ENCODE measurements at places on chromosomes 16 and 17.
A peak's percentile ranks its signal among the peaks of the same experiment; 100 is the strongest.

- DNase-seq, result no peak
Measured at GRCh38 chr16:86730086-86730485, 151.7 kb downstream of the FOXL1 start.

- peak; percentile 54 for DNase-seq
Measured at GRCh38 chr17:29760279-29761039, 137.7 kb upstream of the CORO6 start.

DNA sequence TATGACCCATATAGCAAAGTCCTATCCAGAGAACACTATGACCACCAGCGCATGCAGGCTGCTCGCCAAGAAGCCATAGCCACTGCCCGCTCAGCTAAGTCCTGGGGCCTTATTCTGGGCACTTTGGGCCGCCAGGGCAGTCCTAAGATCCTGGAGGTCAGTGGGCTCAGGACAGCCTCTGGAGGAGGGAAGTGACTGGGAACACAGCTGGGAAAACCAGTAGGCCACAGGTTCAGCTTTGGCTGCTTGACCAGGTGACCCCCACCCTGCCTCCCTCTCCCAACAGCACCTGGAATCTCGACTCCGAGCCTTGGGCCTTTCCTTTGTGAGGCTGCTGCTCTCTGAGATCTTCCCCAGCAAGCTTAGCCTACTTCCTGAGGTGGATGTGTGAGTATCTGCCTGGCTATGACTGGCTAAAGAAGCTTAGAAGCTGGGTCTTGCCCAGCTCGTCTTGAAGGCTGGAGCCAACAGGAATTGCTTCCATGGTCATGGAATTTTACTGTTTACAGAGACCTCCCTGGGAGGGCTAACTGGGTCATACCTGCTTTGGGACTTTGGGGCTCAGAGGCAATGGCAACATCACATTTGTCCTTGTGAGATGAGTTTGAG is 1.5 kb upstream of the OVCA2 start:
- no peak for DNase-seq

- no peak for DNase-seq
Measured at GRCh38 chr16:25747160-25747758, 55.5 kb downstream of the HS3ST4 start.

DNA sequence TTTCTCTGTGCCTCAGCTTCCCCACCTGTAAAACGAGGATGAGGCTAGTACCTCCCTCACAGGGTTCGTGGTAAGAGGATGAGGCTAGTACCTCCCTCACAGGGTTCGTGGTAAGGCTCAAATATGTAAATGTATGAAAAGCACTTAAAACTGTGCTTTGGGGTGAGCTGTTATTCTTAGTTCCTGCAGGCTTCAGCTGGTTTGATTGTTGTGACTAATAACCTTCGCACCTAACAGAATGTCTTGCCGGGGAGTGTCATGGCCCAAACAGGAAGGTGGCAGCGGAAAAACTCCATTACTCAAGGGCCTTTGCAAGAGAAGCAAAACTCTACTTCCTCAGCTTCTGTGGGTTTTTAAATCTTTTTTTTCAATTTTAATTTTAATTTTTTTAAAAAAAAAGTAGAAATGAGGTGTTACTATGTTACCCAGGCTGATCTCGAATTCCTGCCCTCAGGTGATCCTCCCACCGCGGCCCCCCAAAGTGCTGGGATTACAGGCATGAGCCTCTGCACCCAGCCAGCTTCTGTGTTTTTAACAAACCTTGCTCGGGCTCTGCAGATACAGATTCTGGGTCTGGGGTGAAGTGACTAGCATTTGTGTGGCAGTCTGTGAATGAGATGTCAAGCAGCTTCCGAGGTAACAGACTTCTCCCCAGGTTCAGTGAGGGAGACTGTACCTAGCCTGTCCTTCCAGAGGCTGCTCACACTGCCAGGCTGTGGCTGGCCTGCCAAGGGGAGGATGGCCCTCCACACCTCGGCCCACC is 103.0 kb downstream of the RAB11FIP4 start:
- DNase-seq, result peak; percentile 57

DNA sequence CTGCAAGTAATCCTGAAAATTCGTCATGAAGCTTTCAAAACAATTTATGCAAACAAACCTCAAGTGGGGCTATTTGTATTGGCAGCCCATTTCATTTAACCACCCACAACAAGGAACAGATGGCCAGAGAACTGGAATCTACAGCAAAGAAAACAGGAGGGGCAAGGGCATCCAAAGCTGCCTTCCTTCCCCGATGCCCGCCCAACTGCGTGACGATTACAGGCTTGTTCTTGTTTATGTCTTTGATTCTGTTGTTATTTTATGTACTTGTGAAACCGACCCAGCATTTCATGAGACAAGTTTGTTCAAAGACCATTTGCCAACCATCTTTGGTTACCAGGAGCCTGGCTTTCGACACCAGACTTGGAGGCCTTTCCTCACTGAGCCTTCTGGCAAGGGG is 59.1 kb upstream of the IRX6 start:
- DNase-seq, result no peak

DNA sequence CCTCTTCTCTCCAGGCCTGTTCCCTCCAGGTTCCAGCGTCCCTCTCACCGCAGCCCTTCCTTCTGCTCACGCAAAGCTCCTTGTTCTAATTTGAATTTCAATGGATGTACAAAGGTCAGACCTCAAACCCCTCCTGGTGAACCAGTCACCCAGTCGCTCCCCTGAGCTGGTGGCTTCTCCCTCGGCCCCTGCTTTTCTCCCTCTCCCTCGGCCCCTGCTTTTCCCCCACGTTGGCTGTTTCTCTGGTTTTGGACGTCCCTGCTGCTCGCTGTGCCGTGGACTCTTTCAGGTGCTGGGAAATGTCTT is 8.6 kb upstream of the MSLN start:
- DNase-seq, result no peak

DNA sequence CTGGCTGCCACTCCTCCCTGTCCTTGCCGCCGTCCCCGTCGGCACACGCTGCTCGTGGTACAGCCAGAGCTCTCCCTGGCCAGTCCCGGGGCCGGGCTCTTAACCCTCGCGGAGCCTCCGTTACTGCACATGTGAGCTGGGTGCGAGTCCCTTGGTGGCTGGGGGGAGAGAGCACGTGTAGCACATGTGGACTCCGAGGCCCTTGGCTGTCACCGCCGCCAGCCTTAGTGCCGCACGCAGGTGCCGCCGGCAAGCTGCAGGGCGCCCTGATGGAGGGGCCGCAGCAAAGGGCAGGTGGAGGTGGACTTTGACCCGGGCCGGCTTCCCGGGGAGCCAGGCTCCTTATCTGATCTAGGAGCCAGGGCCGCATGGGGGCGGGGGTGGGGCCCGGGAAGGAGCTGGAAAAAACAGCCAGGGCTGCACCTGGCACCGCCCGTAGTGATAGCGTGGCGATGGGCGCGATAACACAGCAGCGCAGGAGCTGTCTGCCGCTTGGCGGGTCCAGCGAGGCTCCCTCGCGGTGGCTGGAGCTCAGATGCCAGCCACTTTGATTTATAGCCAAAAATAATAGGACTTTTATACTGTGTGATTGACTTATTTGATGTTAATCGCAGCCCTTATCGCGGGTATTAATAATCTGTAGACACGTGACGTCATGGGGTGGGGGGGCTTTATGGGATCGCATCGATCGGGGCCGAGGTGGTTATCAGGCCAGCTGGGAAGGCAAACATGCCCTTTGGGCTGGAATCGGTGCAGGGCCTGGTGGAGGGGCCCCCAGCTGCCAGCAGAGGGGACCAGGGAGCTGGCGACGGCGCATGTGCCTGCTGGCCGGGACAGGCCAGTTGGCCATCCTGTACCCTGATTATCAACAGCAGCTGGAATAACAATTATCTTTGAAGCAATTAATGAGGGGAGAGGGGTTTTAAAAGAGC is 35.1 kb downstream of the ZFPM1 start:
- DNase-seq, result no peak

GRCh38 chr17:48213797-48214196 is 106.2 kb downstream of the SNX11 start:
- no peak for DNase-seq

- DNase-seq, result no peak
Measured at GRCh38 chr17:11391134-11391533, 150.1 kb downstream of the SHISA6 start.

GRCh38 chr17:18115517-18115916 is 7.0 kb downstream of the MYO15A start:
- DNase-seq, result no peak

- no peak for DNase-seq
Measured at GRCh38 chr16:85897382-85897781, 1.6 kb upstream of the IRF8 start.

DNA sequence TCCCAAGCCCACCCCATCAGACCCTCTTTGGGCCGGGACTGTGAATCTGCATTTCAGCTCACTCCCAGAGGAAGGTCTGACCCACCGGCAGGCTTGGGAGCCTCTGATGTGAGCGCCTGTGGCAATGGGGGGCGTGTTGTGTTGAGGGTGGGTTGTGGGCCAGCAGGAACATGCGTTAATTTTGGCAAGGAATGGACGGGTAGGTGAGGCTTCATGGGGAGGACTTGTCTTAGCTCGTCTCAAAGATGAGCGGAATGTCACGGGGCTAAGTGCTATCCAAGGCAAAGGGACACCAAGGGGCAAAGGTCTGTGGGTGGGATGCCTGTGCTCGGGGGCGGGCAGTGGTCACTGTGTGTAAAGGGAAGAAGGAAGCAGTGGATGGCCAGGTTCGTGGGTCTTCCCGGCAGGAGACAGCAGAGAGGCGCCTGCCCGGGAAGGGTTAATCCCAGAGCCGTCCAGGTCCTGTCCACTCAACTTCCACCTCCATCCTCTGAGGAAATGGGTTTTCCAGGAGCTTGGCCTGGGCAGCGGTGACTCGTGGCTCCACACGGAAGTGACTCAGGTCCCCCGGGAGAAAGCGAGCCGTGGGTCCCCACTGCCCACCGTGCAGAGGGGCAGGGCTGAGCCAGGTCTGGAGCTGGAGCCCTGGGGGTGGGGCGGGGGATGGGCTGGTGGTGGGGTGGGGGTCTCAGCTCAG is 17.4 kb downstream of the ADGRG1 start:
- DNase-seq, result no peak

DNA sequence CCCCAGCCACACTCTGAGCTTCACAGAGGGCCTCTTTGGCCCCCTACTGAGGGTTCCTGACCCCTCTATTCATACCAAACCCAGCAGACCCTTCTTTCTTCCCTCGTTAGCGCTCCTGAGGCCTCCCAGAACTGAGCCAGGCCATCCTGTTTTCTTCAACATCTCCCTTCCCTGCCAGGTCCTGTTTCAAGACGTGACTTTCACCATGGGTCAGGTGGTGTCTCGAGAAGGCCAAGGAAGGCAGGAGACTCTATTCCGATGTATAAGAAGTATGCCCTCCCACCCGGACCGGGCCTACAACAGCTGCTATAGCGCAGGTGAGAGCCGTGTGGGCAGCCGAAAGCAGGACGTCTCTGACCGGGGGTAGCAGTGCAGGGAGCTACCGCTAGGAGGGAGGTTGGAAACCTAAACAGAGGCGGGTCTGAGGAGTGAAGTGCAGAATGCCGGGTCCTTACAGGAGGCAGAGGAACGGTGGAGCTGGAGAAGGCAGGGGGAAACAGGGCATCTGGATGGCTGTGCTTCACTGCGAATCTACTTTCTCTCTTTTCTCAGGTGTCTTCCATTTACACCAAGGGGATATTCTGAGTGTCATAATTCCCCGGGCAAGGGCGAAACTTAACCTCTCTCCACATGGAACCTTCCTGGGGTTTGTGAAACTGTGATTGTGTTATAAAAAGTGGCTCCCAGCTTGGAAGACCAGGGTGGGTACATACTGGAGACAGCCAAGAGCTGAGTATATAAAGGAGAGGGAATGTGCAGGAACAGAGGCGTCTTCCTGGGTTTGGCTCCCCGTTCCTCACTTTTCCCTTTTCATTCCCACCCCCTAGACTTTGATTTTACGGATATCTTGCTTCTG is 1.3 kb upstream of the SENP3 start:
- peak; percentile 58 for DNase-seq

DNA sequence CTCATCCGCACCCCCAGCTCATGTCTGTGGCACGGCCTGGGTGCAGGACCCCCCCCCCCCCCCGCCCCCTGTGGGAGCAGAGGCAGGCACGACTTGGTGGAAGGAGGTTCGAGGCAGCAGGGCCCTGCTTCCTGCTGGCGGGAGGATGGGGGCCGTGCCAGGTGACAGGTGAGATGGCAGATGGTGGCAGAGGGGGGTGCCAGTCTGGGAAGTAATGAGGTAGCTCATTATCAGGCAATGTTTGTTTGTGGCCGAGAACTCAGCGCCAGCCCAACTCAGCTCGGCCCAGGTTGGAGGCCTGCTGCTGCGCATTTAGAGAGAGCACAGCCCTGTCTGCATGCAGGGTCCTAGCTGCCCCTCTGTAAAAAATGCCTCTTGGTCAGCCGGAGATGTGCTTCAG is 40.1 kb upstream of the JPH3 start:
- DNase-seq, result no peak
